ENCODE measurements at places on chromosomes 3 and 15. TPM values are rescaled to one million over a fixed set of nuclear protein-coding genes. Genes with fewer than 3 reads are reported as not detected.

The NAALADL2 gene
- total RNA-seq, result 2.4 TPM

The WDR49 gene
- 0.13 TPM for total RNA-seq

The FOXB1 gene
- not detected for total RNA-seq

The STRIT1 gene
- total RNA-seq, result not detected

The CDC25A gene
- 12.0 TPM for total RNA-seq

The RNU5B-1 gene
- not detected for total RNA-seq

The SCAMP5 gene
- 1.4 TPM for total RNA-seq

The ATP8B4 gene
- 0.39 TPM for total RNA-seq

The FGF7 gene
- 162 TPM for total RNA-seq

The SHF gene
- total RNA-seq, result 15.4 TPM

The SNX33 gene
- total RNA-seq, result 21.2 TPM

The B4GALT4 gene
- 23.4 TPM for total RNA-seq

The GOLGA6L7 gene
- total RNA-seq, result not detected

The IGDCC3 gene
- total RNA-seq, result 0.08 TPM

The CYP19A1 gene
- 0.08 TPM for total RNA-seq

The CCDC39 gene
- total RNA-seq, result not detected

The ANO10 gene
- total RNA-seq, result 16.0 TPM

The GOLGA6L4 gene
- 0.56 TPM for total RNA-seq

The HIGD2B gene
- not detected for total RNA-seq

The STARD5 gene
- 4.3 TPM for total RNA-seq

The CASR gene
- total RNA-seq, result not detected

The HCLS1 gene
- total RNA-seq, result 1.9 TPM

The MYH15 gene
- 0.08 TPM for total RNA-seq

The TLR9 gene
- not detected for total RNA-seq

All from epithelial cell of alveolus of lung (primary cell).